NCI-H524 treated with DMSO at 0.1 percent for 48 hours (cell line): ENCODE measurements at places on chromosomes 4 and X.

DNA sequence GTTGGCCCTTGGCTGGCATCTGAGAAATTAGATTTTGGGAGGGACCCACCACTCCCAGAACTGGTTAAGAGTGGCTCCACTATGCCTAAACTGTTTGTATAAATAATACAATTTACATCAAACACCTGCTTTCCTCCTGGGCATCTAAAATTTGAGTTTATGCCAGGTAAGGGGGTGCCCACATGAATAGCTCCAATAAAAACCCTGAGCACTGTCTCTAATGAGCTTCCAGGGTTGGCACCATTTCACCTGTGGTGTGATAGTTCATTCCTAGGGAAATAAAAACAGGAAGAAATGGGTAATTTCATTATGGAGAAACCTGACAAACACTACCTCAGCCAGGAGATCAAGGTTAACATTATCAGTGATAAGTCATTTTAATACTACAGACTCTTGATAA lies 119.7 kb downstream of the FRYL start:
- no peak for DNase-seq

DNA sequence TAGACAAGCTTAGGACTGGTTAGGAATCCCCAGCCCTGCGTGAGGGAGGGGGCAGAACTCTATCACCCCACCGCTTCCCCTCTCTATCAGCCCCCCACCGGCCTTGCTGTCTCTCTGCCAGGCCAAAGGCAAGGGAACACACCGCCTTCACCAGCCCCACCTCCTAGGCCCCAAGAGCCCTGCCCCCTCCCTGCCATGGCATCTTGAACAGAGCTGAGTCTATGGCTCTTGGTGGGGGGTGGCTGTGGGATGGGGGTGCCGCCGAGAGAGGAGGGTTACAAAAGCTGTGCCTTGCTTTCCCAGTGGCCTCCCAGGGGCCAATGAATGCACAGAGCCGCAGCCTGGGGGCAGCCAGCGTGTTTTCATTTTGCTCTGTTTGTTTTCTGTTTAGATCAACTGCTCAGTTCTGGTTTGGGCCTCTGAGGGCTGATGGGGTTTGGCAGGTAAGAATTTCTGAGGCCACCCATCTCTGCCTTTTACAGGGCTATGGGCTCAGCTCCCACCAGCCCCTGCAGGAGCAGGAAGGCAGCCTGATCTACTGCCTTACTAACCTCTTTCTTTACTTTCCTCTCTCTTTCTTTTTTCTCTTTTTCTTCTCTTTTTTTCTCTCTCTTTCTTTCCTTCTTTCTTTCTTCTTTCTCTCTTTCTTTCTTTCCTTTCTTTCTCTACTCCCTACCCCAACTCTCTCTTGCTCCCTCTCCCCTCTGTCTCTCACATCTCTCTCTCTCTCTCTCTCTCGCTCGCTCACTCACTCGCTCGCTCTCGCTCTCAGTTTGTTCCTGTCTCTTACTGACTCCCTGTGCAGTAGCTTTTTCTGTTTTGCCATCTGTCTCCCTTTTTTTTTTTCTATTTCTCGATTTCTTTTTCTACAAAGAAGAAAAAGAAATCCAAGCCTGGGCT lies 128.3 kb downstream of the PJA1 start:
- DNase-seq, result no peak

GRCh38 chr4:187687697-187688096 lies 307.9 kb upstream of the ZFP42 start:
- no peak for DNase-seq

DNA sequence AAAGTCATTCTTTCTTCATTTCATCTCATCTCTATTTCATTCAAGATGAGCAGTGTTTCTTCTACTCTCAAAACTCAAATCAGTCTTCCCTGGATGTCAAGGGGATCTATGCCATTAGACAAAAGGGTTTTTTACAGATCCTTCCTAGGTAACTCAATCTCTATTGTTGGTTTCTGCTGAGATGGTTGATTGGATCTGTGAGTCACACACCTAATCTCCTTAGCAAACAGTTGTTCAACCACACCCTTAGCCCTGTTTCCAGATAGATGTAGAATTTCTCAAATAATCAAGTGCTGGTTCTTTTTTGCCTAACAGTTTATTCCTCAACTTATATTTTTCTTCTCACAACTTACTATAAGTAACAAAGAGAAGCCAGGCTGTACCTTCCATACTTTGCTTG lies 200.5 kb downstream of the KDR start:
- DNase-seq, result no peak

- no peak for DNase-seq
These were observed 32.6 kb downstream of the ZNF185 start for GRCh38 chrX:152930516-152930915.

- no peak for DNase-seq
These were observed 784 bp upstream of the ANXA5 start for GRCh38 chr4:121697564-121697963.

DNA sequence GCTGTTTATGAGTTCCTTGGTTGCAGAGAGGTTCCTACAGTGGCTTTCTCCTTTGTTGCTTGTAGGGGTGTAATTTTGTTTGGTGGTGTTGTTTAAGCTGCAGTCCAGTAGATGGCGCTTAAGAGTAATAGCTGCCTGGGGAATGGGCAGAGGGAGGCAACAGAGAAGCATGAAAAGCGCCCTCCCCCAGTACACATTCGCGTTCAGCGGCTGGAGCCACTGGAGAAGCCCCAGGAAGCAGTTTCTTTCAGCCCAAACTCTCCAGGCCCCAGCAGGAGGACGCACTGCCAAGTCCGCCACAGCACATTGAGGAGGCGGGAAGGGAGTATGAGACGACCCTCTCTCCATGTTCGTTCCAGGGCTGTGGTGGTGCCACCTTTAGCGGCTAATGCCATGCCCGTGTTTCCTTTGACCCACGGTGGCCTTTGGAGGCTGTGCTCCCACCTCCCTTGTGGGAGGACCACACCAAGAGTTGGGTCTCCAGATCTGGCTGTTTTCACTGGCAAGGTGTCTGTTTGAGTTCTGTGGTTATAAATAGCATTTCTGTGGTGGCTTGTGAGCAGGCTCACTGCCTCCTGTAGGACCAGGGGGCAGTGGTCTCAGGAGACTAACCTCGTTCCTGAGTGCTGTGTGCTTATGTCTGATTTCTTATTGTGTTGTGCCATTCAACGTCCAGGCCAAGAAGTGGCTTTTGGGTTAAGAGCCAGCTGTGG lies 252.3 kb downstream of the ARHGAP10 start:
- no peak for DNase-seq

- DNase-seq, result no peak
These were observed 76.5 kb upstream of the BCOR start for GRCh38 chrX:40174001-40174853.

GRCh38 chrX:112048707-112049106 lies 33.9 kb downstream of the TRPC5 start:
- no peak for DNase-seq

DNA sequence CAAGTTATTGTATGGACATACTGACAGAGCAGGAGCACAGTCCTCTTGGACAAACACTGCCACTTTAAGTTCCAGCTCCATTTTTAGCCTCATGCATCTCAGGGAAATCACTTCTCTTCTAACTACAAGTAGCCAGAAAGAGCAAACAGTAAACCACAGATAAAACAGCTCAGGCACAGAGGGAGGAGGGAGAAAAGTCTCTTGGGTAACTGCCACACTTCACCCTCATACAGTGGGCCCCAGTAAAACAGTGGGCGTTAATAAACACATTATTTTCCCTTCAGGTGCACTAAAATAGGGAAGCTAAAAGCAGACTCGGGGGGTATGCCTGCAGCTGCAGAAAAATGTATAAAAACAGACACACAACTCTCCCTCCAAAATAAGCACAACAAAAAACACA lies 21.6 kb downstream of the CD38 start:
- no peak for DNase-seq

GRCh38 chr4:162015090-162015489 lies 148.7 kb downstream of the FSTL5 start:
- DNase-seq, result no peak

- DNase-seq, result no peak
These were observed 24.9 kb downstream of the RHOH start for GRCh38 chr4:40221744-40222143.

DNA sequence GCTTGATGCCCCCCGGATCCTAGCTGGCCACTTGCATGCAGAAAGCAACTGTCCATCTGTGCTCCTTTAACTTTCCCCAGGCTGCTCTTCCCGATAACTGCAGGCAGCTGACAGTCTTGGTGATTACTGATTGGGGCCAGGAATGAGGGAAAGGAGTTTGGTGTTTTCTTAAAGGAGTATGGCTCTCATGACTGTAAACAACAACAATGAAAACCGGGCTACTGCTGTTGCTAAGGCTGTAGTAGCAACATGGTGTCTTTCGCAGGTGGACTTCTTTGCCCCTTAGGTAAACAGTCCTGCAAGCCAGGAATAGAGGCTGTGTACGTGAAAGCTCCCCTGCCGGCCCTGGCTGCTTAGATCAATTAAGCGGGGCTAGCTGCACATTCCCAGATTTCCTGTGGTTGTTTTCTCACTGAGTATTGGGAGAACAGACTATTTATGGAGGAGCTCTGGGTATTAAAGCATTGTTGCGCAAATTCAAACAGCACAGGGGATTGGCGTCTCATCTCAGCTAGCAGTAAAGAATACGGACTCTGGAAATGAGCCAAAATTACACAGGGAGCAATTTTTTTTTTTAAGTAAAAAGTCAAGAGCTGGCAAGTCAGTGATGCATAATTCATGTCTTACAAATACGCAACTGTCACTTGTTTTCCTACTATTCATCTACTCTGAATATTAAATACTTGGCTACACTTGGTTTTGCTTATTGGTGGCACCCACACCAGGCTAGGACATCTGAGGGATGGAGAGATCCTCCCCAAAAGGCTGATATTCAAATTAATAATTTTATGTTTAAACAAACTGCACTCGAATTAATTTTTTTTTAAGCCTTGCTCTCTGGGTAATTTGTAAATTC lies 61.6 kb upstream of the NAP1L5 start:
- DNase-seq, result no peak

DNA sequence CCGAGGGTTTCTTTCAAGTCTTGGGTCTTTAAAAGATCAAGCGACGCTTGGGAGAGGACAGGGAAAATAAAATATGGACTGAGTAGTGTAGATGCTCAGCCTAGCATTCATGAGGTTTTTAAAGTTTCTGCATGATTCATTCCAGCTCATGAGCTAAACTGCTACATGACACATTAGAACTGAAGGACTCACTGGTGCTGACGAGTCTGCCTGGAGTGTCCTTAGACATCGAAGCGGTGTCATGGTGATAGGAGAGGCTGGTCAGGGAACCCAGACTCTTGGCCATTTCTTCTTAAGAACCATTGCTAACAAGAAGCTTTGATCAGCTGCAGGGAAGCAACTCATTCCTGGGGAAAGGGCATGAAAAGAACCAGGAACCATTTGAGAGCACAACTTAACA lies 158.6 kb downstream of the TRIML1 start:
- no peak for DNase-seq

GRCh38 chrX:99973572-99974226 lies 436.4 kb downstream of the PCDH19 start:
- DNase-seq, result no peak

DNA sequence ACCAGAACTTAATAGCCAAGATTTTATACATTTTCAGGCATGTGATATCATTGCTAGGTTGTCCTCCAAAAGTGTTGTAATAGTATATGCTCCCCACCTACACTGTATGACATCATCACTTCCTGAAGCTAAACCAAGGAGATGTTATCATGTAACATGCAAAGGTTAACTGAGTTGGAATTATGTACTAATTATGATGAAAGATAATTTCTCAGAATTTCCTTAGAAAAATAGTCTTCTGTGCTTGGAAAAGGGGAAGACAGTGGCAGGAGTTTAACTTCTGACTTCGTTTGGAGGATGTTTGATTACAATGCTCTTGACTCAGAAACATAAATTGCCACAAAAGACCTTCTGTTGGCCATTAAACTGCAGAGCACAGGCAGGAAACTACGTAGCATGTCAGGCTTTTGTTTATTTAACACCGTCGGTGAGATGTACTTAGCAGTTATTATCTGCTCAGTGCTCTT lies 83.6 kb upstream of the GUCY1A1 start:
- DNase-seq, result no peak

- no peak for DNase-seq
These were observed 125.2 kb downstream of the AREG start for GRCh38 chr4:74570095-74570494.

DNA sequence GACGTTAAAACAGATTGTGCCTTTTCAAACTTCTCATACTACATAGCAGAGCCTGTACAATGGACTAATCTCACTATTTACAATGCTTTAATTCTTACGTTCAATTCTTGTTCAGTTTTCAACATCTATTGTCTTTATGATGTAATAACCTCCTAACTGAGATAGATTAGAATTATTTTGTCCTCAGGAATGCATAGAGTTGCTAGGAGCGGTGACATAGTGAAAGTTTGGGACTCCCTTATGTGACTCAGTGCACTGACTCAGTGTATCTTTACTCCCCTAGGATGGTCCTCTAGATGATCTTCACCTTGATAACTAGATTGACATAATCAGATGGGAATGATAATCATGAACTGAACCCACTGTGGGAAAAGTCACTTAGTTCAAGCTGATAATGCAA lies 151.5 kb downstream of the VEGFC start:
- no peak for DNase-seq

GRCh38 chr4:7587433-7588405 lies 153.0 kb upstream of the PSAPL1 start:
- peak; percentile 50 for DNase-seq

DNA sequence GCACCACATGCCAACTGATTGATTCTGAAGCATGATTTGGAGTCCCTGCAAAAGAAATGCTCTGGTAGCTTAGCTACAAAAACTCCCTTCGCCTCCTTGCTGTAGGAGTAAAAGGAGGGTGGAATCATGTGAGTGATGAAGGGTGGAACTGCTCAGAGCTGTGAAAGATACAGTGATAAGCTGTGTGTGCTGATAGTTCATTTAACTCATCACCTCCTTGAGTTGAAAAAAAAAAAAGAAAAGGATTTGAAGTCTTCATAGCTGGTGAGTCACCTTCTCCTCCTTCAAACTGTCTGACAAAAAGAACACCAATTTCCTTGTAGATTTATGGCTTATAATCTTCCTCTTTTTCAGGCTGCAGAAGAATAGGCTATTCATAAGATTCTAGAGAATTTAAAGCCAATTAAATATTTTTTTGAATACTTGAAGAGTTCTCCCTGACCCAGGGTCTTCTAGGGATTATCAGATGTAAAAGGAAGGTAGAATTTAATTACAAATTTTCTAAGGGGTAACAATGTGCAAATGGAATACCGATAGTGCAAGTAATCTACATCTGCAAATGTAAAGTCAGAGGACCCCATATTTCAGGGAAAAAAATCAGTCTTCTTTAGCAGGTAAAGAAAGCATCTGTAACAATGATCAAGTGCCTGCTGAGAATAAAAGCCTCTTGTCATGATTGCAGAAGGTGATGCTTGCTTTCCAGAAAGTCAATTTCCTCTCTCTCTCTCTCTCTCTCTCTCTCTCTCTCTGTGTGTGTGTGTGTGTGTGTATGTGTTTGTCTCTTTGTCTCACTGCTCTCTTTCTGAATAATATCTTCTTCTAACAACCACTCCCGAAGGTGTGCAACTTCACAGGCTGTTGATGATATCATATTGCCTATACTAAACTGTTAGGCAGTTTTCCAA lies 208.8 kb upstream of the VEGFC start:
- DNase-seq, result no peak

- DNase-seq, result no peak
These were observed 205.9 kb downstream of the SOWAHB start for GRCh38 chr4:76691807-76692582.

- peak; percentile 28 for DNase-seq
These were observed 30.3 kb upstream of the UTP14A start for GRCh38 chrX:129875669-129876068.
